SW 1271 (cell line): ENCODE measurements at places on chromosomes 2 and 18.

- no peak for DNase-seq
Measured at GRCh38 chr2:184530239-184530638, 68.1 kb upstream of the ZNF804A start.

- no peak for DNase-seq
Measured at GRCh38 chr2:18792226-18792629, 202.9 kb upstream of the NT5C1B start.

DNA sequence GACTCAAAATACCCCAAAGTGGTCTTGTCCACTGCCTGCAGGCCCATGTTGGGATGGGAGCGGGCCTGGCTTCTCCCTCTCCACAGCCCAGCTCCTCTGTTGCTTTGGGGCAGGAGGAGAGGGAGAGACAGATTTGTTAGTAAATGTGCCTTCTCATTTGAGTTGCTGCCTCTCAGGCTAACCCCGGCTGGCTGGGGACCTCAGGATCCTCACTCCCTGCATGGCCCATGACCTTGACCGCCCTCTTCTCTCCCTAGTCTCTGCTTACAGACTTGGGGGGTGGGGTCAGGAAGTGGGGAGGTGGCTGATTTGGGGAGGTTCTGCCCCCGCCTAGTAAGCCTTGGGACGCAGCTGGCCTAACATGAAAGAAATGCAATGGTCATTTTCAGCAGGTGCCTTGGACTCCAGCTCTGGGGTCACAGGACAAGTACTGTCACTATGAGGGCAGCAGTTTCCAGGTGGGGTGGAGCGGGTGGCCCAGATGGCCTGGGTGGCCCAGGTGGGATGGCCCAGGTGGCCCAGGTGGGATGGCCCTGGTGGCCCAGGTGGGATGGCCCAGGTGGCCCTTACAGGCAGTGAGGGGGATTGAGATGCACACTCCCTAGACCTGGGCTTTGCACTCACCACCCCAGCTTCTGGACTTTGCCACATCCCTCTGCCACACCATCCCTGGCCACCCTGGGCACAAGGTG lies 24.1 kb downstream of the HJURP start:
- DNase-seq, result no peak

- DNase-seq, result no peak
Measured at GRCh38 chr18:43148231-43148630, 32.7 kb upstream of the RIT2 start.

- DNase-seq, result no peak
Measured at GRCh38 chr18:68219872-68220271, 495.0 kb downstream of the TMX3 start.

DNA sequence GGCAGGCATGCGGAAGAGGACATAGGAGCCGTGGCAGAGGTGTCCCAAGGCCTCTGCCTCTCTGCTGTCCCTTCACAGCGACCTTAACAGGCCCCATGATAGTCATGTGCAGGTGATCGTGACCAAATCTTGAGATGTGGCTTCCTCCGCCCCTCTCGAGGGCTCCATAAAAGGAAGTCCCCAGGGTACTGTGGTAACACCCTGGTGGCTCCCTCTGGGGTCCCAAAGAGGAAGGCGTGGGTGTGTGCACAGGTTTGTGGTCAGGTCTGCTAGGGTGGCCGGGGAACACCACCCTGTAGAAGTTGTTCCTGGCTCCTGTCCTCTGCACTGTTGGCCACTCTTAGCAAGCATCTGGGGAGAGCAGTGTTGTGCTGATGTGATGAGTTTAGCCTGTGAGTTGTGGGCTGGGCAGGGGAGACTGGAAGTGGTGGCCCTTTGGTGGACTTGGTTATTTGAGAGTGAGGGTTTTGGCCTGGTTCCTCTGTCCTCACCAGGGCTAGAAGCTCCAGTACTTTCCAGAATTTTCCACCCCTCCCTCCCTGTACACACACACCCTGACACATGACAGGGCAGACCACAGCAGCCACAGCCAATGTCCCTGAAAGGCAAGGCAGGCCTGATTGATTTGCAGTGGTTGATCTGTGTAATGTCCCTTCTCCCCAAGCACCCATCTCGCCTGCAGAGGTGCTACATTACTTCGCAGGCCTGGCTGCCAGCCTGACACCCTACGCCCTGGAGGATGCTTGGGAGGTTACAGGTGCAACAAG lies 68.9 kb upstream of the BOD1L2 start:
- DNase-seq, result no peak

GRCh38 chr2:195473862-195474261 lies 183.2 kb upstream of the SLC39A10 start:
- no peak for DNase-seq

- DNase-seq, result no peak
Measured at GRCh38 chr2:211447548-211447947, 891.1 kb downstream of the CPS1 start.

- DNase-seq, result no peak
Measured at GRCh38 chr2:237194906-237195305, 109.2 kb downstream of the COPS8 start.

GRCh38 chr2:33927756-33928155 lies 328.7 kb upstream of the FAM98A start:
- no peak for DNase-seq
